NCI-H1436 treated with DMSO at 0.1 percent for 48 hours (cell line): ENCODE measurements at places on chromosomes 1 and 21.

DNA sequence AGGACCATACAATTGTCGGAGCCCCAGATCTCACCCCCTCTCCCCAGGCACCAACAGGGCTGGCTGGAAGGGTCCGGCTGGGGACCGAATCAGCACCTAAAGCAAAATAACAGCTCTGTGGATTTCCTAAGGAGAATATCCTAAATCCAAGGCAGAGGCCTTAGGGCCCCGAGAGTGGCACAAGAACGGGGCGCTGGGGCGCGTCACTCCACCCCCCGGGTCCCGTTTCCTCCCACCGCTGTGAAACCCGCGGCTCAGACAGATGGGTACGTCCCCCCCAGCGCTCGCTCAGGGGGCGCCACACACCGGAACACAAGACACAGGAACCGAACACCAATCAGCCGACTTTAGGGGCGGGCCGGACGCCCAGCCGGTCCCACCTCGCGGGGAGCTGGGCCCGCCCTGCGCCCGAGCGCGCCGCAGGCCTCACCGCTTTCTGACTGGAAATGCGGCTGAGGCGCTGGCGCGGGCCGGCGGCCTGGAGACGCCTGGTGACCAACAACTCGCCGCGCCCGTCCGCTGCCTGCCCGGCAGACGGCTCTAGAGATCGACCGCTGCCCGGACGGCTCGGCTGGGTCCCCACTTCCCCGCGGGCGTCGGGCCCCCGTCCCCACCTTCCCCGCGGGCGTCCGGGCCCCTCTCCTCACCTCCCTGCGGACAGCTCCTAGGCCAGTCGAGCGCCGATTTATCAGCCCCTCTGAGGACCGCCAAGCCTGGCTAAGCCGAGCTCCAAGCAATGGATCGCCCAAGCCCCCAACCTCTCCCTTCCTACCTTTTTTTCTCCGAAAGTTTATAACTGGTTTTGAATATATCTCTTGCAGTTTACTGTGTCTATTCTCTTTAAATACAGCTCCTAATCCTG lies at the start of gene HFM1:
TSS of gene HFM1 (minus strand) at position 687 of the 862 bp plus-strand sequence. CDS start 3,755 bp downstream, outside the sequence.
- no peak for DNase-seq

DNA sequence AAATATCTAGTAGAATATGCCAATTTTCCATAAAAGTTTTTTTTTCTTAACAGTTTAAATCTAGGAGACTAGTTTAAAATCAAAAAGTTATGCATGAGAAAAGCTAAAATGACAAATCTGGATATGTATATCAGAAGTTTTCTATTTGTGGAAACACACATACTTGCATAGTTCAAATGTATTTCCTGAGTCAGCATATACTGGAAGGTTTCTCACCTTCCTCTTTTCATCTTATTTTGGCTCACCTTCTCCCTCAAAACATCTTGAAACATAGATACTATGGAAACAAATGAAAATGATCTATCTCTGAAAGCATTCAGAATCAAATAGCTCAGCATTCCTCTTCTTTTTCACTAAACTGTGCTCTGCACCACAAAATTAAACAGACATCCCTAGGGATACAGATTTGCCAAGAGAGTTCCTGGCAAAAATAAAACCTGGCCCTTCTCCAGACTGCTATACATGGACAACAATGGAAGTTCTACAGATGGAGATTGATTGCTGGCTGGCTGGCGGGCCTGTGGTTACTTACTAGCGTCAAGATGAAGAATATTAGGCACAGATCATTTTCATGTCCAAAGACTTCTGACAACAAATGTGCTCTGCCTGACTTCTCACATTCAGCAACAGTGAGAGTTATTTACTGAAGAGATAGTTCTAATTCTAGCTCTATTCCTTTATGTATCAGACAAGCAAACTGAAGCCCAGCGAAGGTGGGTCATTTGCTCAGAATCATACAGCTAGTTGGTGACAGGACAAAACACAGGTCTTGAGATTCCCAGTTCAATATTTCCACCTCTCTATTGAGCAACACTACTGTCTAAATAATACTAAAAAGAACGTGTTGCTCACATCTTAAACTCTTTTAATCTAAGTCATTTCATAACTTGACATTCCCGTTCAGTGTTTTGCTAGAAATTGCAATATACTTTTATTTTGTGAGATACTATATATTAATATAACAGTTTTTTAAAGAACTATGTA lies 26.6 kb downstream of the DIPK1A start:
- no peak for DNase-seq

DNA sequence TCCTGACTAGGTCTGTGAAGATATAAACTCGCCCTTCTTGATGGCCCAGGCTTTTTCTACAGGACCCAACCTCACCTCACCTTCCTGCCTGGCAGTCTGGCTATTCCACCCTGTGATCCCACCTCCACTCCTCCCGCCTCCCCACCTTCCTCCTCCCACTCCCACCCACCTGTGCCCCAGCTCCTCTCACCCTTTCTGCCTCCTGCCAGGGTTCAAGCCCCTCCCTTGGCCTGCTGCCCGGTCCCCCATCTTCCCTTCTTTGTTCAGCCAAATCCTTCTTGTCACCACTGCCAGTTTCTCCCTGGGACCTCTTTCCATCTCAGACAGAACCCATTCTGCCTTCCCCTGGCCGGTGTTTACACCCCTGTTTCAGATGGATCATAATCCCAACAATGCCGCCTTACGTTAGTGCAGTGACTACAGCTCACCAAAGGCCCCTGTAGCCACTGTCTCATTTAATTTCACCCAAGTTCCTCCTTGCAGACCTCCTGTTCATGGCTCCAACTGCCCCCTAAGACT lies 127.5 kb upstream of the EDN2 start:
- no peak for DNase-seq

DNA sequence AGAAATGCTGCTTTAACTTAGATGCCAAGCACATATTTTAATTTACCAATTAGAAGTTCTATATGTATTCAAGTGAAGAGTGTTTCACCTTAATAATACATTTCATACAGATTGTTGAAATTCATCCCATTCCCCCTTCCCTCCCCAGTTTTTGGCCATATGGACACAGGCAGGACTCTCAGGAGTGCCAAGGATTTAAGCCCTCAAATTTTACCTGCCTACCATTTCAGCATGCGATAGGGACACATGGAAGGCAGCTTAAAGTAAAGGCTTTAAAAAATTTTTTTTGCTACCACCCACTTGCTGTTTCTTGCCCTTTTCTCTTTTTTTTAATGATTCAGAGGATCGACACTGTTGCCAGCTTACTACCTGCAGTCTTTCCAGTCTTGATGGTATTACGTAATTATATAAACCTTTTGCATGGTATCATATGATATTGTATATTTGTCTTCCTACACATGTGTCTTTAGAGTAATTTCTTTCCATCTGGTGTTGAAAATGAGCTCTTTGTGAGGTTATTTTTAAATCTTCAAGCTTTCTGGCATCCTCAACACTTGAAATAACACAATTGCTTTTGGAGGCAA lies 7.0 kb downstream of the EPB41 start:
- DNase-seq: no peak

- no peak for DNase-seq
Measured at GRCh38 chr1:76274302-76274701, 199.8 kb downstream of the ST6GALNAC3 start.

DNA sequence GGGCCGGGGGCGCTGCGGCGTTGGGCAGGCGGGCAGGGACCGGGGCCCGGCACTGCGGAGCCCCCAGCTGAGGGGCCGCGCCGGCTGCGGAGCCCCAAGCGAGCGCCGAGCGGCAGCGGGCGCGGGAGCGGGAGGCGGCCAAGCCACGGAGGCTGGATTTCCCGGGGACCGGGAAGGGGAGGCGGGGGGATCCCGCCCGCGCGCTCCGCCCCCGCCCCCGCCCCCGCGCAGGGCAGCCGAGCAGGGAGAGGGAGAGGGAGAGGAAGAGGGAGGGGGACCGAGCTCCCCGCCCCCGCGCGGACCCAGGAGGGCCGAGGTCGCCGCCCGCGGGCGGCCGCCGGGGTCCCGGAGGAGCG lies at the start of gene DLGAP3:
TSS of gene DLGAP3 (minus strand) at position 154 of the 356 bp plus-strand sequence. CDS start 24,267 bp downstream, outside the sequence.
- DNase-seq: no peak

- no peak for DNase-seq
Measured at GRCh38 chr1:22071511-22071910, 19.0 kb downstream of the CDC42 start.

GRCh38 chr1:1916851-1917251 lies 1.8 kb downstream of the CALML6 start:
- no peak for DNase-seq

DNA sequence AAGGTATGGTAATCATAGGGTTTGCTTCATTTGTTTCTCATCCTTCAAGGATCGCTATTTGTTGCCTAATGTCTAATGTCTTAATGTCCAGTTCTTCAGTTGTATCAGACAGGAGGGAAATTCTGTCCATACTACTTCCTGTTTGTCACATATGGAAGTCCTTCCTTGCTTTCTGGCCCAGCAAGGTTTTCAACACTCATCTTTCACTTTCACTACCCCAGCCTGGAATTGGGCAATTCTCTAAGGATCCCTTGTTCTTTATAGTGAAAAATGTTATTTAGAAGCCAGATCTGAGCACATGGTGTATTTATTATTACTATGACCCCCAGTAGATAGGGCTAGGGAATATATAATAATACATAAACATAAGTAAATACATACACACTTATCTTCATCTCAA lies 50.6 kb upstream of the SLC35A3 start:
- no peak for DNase-seq

DNA sequence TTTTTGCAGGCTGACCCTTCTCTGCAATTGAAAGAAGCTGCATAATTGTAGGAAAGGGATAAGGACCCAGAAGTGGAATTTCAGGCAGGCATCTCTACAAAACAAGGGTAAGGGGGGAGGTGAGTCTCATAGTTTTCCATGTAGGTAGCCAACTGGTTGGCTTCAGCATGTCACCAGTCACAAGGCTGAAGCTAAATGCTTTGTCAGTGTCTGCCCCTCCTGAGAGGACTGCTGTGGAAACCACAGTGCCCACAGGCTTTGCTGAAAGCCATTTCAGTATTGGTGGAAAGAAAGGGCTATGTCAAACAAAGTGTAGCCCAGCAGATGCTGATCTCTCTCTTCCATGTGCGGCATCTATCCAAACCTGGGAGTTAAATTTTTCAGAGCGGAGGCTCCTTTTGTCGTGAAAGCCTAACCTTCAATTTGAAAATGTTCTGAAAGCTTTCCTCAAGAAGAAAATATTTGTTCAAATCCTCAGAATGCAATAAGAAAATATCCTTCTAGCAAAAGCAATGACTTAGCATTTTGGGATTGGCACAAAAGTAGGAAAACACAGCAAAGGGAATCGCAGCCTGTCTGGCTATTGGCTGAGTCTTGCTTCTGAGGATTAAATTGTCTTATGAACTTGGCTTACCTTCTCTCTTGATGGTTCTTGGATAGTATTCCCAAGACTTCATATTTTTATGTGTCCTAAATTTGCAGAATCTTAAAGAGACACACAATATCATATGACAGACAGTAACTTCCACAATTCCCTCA lies 591.7 kb downstream of the PLPP3 start:
- no peak for DNase-seq
